ENCODE measurements at places on chromosomes 11 and 22.

- no peak for DNase-seq
Observed at GRCh38 chr11:128942272-128942612, 429 bp downstream of the TP53AIP1 start.

DNA sequence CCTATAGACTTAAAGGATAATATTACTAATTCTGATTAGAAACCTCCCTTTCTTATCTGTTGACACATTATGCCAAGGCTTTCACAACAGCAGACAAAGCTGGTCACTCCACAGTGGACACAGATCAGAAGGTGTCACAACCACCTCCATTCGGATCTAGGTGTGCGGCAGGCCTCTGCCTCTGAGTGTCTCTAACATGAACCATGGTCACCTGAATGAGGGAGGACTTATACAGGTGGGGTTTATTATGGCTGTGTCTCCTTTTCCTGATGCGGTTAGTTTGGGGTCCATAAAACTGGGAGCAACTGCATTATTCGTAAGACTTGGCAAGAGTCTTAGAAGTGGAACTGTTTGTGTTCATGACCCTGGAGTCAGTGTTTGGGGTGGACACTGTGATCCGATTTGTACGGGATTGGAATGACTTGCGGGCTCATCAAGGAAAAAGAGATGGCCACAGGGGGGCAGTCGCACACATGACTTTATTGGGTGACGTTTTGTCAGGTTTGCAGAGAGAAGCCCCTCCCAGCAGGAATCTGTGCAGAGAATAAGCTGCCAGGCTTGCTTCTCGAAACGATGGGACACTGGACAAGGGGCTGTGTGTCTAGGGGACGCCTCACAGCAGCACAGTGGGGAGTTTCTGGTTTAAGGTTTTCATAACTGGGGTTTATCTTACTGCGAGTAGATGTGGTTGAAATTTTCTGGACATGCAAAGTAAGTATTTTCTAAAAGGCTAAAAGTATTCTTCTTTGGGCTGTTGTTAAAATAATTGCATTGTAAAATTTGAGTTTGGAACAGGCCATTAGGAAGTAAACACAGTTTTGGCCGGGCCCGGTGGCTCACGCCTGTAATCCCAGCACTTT is 90.6 kb downstream of the GAB4 start:
- peak; percentile 73 for DNase-seq

GRCh38 chr11:34890812-34891211 is 25.4 kb downstream of the APIP start:
- no peak for DNase-seq

DNA sequence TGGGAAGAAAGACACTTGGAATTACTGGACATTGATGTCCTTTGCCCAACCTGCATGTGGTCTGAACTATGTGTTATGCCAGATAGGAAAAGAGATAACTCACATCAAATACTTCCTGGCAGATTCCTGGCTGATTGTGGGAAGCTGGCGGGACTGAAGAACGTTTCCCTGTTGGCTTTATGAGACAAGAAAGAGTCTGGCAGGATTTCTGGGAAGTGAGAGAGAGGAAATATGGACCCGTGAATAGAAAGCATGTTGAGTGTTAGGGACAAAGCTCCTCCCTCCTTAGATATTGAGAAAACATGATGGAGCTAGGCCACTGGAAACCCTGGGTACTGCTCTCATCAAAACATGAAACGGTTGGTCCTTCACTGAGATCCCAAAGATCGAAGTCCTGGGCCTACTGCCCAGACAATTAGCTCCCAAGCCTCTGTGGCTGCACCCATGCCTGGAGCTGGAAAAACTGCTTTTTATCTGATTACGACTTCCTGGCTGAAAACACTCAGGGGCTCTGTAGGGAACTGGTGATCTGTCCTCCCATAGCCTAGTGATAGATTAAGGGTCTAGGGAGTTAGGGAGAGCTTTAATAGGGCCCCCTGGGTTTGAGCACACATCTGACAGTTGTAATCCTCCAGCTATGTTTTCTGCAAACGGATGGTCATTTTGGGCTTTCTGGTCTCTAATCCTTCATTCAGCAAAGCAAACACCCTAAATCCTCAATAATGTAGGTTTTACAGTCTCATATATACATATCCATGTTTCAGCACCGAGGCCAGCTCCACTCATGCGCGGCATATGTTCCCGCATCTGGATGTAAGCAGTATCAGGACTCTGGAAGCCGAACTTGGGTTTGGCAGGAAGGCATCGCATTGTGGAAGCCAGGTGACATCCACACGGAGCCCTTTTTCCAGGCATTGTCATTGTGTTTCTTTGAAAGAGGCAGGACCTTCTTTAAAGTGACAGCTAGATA is 6.1 kb upstream of the B3GAT1 start:
- DNase-seq = no peak

DNA sequence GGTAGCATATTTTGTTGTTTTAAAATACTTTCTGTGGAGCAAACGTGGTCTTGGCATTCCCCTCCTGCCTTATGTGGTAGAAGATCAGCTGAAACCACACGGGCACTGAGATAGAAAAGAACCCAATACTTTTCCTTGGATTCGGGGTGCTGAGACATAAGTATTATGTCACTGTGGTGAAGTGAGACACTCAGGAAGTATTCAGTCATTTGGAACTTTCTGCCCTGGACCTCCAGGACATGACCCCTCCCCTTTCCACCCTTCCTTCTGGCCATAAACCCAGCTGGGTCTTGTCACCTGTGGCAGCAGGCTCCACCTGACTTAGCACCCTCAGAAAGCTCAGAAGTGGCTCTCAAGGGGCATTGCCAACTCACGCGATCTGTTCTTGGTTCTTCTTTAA is 123.4 kb downstream of the SWAP70 start:
- no peak for DNase-seq

GRCh38 chr11:28137832-28138231 is 29.6 kb downstream of the METTL15 start:
- DNase-seq = no peak
